ENCODE measurements at places on chromosomes 7 and 10.

- DNase-seq = no peak
Observed at GRCh38 chr10:6171881-6172695, 30.6 kb upstream of the PFKFB3 start.

GRCh38 chr10:77090381-77091356 is 546.9 kb downstream of the KCNMA1 start:
- no peak for DNase-seq

- DNase-seq = no peak
Observed at GRCh38 chr10:91247360-91248111, 27.1 kb downstream of the PCGF5 start.

GRCh38 chr7:103551016-103551415 is 105.0 kb upstream of the SLC26A5 start:
- no peak for DNase-seq

GRCh38 chr7:100118388-100119071 is 628 bp downstream of the TAF6 start:
- DNase-seq = no peak

DNA sequence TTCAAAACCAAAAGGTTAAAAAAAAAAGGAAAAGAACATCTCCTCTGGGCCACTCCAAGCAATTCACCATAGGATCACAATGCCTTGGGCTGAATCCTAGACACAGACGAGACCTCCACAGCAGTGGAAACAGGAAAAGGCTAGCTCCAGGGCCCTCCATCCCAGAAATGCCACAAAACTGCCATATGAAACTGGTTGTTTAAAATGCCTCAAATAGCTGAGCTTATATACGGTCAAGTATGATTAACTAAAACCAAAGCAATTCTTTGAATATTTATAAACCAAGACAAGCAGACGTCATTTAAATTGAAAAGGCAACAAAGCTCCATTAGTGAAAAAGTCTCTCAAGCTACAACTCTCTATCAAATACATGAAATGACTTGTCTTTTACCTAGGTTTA is 63.1 kb downstream of the DOCK4 start:
- DNase-seq = no peak

GRCh38 chr10:14925268-14925667 is 28.6 kb downstream of the DCLRE1C start:
- no peak for DNase-seq

DNA sequence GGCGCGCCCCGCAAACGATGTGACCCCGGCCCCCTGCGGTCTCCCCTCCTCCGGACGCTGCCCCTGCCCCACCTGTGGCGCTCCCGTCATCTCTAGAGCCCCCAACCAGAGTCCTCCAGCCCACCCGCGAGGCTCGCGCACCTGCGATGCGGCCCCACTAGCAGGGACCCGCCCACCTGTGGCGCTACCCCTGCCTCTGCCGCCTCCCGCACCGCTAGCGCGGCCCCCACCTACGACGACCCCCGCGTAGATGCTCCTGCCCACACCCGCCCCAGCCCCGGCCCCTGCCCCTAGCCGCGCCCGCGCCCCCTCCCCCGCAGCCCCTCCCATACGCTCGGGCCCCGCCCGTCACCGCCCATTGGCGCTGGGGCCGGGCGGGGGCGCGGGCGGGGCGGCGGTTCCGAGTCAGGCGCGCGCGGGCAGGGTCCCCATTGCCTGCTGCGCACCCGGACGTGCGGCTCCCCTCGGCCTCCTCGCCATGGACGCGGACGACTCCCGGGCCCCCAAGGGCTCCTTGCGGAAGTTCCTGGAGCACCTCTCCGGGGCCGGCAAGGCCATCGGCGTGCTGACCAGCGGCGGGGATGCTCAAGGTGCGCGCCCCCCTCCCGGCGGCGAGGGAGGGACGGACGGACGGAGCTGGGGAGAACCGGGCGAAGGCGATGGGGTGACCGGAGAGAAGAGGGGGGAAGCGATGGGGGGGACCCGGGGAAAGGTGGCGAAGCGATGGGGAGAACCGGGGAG is at the start of gene PFKP:
TSS of gene PFKP (plus strand) at position 431 of the 741 bp plus-strand sequence. CDS start at position 479, 48 bp downstream.
- DNase-seq = no peak

Measured in NCI-H226 (cell line).